ENCODE measurements at places on chromosomes 7 and 10. TPM values are rescaled to one million over a fixed set of nuclear protein-coding genes. Genes with fewer than 3 reads are reported as not detected.

DNA sequence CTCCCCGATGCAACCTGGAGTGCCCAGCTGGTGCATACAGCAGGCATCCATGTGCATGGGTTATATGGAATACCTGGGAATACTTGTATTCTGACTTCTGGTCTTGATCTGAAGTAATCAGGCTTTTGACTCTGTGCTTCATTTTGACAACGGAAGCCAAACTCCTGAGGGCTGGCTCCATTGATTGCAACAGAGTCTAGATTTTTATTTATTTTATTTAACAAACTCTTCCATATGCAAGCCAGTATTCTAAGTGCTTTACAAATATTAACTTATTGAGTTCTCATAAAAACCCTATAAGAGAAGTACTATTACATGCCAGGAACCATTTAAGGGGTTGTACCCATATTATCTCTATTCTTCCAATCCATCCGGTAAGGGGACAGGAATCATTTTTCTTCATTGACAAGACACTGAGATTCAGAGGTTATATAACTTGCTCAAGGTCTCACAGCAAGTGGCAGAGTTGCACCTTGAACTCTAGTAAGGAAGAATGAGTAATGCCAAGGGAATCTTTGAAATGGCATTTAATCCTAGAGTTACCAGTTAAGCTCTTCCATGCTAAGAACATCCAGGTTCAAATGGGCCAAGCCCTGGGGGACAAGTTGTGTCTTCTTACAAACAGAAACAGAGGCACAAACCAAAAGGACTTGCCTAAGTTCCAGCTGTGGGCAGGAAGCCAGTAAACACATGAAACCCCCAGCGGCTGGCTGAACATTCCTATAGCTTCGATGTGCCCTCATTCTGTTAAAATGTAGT lies 241.0 kb downstream of the WDR11 start:
- no peak for DNase-seq
- no peak overlapping the region for H3K27ac ChIP-seq
- no peaks in the 10 kb centered on the region for H3K36me3 ChIP-seq
- no peak overlapping the region for H3K4me3 ChIP-seq
- no peaks in the 10 kb centered on the region for H3K27me3 ChIP-seq

DNA sequence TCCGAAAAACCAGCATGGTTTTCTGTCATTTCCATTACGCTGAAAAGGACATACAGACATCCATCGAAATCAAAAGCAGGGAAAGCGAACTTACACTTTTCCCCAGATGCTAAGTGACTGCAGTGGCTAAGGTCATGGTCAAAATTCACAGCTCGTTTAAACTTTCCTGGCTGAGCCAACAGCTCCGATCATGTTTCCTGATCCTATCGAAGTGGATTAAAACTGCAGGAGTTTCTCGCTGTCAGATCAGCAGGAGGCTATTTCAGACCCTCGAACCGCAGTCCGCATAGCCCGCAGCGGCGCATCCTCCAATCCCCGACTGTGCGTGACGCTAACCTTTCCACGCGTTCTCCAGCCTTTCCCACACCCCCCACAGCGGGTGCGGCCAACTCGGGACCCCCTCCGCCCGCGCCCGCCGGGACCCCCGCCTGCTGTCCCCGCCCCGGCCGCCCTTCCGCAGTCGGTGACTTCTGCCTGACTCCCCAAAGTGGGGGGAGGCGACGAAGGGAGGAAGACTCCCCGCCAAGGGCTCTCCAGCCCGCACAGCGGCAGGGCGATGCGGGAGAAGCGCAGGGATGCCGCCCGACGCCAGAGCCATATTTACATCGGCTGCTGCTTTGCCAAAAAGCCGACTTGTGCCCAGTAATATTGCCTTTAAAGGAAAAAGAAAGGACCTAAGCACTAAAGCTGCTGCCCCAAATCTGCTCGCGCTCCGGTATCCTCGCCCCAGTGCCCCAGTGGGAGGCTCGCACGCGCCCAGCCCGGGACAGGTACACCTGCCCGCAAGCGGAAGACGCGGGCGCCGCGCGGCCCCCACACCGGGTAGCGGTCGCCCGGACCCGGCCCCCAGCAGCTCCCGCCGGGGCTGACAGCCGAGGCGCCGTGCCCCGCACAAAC lies 1.2 kb downstream of the PIP4K2A start:
- no peaks in the 10 kb centered on the region for H3K36me3 ChIP-seq
- H3K27ac ChIP-seq: no peak overlapping the region
- no peaks in the 10 kb centered on the region for H3K27me3 ChIP-seq
- peaks cover 50% of the 10 kb centered on the region for H3K4me1 ChIP-seq
- H3K4me3 ChIP-seq: peak overlapping the region; percentile 92

DNA sequence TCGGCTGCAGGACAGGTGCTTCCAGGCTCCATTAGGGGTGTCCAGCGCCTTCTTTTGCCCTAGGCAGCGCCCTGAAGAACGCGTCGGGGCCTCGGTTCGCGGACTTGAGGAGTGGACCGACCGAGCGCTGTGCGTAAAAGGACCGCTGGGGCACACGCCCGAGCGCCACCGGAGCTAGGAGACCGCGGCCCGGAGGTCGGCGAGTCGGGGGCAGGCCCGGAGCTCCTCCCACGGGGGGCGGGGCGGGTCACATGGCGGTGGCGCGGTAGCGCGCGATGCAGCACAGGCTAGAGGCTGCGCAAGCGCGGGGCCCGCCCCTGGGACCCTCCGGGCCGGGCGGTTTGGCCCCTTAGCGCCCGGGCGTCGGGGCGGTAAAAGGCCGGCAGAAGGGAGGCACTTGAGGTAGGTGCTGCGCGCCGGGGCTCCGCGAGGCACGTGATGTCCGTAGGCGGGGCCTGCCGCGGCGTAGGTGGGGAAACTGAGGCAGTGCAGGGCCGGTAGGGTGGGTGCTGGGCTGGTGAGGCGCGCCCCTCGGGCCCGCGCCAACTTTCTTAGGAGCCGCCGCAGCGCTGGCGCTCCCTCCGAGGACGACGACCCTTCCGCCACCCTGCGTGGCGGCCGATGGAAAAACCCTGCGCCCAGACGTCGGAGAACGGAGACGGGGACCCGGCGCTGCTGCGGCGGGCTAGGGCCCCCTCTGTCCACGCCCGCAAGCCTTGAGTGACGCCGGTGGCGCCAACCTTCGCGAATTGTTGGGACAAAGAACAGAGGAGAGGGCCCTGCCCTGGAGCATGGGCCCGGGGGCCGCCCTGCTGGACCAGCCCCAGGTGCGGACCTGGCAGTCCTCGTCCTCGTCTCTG lies at the start of gene PRXL2A:
Gene PRXL2A (plus strand): TSS at position 310 of the 860 bp plus-strand sequence. CDS start 11,917 bp downstream, outside the sequence.
- H3K36me3 ChIP-seq: no peaks in the 10 kb centered on the region
- peak within 1 kb of the TSS; percentile 77 for H3K4me3 ChIP-seq
- peak; percentile 83 for DNase-seq
- no peaks in the 10 kb centered on the region for H3K27me3 ChIP-seq

DNA sequence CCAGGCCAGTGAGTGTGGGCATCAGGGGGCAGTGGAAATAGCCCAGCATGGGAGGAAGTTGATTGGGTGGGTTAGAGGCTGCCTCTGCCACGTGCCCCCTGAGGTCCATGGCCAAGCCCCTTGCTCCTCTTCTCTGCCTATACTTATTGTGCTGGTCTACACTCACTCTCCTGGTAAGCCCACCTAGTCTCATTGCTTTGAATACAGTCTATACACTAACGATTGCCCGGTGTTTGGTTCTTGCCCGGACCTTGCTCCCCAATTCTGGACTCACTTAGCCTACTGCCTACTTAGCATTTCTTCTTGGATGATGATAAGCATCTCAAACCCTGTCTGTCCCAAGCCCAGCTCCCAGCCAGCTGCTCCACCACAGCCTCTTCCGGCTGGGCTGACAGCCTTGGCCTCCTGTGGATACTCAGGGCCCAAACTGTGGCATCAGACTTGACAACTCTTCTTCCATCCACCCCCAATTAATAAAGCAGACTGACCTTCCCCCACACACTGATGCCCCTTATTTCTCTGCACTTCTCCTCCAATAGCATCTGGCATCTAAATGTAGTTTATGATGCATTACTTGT lies 10.1 kb downstream of the LRRC18 start:
- peaks cover 87% of the 10 kb centered on the region for H3K36me3 ChIP-seq
- no peaks in the 10 kb centered on the region for H3K27me3 ChIP-seq
- no peak for DNase-seq
- no peaks in the 10 kb centered on the region for H3K4me1 ChIP-seq

GRCh38 chr7:121456785-121457359 lies 60.8 kb upstream of the FAM3C start:
- no peak for DNase-seq
- H3K4me1 ChIP-seq: peaks cover under 1% of the 10 kb centered on the region
- no peak overlapping the region for H3K27ac ChIP-seq
- no peaks in the 10 kb centered on the region for H3K27me3 ChIP-seq
- H3K36me3 ChIP-seq: no peaks in the 10 kb centered on the region
- H3K4me3 ChIP-seq: no peak overlapping the region

- DNase-seq: no peak
Measured at GRCh38 chr10:124211921-124212320, 118.5 kb upstream of the CHST15 start.

GRCh38 chr10:130761788-130762301 lies 549.7 kb downstream of the TCERG1L start:
- no peaks in the 10 kb centered on the region for H3K27me3 ChIP-seq
- H3K36me3 ChIP-seq: no peaks in the 10 kb centered on the region
- H3K4me3 ChIP-seq: no peak overlapping the region
- DNase-seq: no peak
- no peak overlapping the region for H3K27ac ChIP-seq

DNA sequence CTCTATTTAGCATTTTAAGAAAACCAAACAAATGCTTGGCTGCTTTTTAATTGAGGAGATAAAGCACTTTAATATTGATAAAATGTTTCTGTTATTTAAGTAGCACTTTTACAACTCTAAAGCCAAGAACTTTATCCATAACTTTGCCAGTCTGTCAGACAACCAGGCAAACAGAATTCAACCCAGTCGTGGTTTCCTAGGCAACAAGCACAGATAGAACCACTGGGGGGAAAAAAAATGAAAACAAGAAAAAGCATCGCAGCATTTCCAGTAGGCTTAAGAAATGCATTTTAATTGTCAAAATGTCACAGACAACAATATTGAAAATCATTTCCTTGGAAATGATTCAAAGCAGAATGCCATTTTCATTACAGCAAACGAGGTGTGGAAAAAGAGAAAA lies 323.4 kb downstream of the PARD3 start:
- no peak overlapping the region for H3K4me3 ChIP-seq
- H3K27me3 ChIP-seq: no peaks in the 10 kb centered on the region
- DNase-seq: no peak
- H3K36me3 ChIP-seq: no peaks in the 10 kb centered on the region
- H3K27ac ChIP-seq: no peak overlapping the region

- H3K4me1 ChIP-seq: no peaks in the 10 kb centered on the region
- no peak overlapping the region for H3K27ac ChIP-seq
- H3K36me3 ChIP-seq: no peaks in the 10 kb centered on the region
- no peak overlapping the region for H3K4me3 ChIP-seq
- no peaks in the 10 kb centered on the region for H3K27me3 ChIP-seq
Measured at GRCh38 chr7:23333671-23334246, 34.6 kb downstream of the MALSU1 start.

GRCh38 chr10:116826803-116827202 lies 22.5 kb upstream of the ENO4 start:
- no peaks in the 10 kb centered on the region for H3K27me3 ChIP-seq
- no peaks in the 10 kb centered on the region for H3K4me1 ChIP-seq
- H3K27ac ChIP-seq: no peak overlapping the region
- DNase-seq: no peak
- no peak overlapping the region for H3K4me3 ChIP-seq
- no peaks in the 10 kb centered on the region for H3K36me3 ChIP-seq

- H3K27ac ChIP-seq: no peak overlapping the region
- H3K36me3 ChIP-seq: no peaks in the 10 kb centered on the region
- no peak overlapping the region for H3K4me3 ChIP-seq
- H3K4me1 ChIP-seq: no peaks in the 10 kb centered on the region
- DNase-seq: no peak
Measured at GRCh38 chr7:49432254-49432653, 341.2 kb upstream of the VWC2 start.

DNA sequence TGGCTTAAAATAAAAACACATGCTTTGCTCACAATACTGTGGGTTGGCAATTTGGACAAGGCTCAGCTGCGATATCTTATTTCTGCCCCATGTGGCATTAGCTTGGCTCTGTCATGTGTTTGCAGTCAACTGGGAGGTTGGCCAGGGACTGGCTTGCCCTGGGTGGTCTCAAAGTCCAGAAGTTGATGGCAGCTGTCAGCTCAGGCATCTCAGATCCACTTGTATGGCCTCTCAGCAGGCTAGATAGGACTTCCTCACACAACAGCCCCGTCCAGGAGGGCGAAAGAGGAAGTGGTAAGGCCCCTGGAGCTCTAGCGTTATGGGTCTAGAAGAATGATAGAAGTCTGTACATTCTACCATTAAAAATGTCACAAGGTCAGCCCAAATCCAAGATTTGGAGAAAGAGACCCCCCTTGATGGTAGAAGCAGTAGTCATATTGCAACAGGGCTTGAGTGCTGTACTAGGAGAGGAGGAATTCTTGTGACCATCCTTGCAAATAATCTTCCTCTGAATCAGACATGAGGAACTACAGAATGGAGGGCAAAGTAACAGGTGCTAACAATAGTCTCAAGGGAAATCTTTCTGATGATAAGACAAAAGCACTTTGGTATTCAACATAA lies 166.2 kb downstream of the FAM107B start:
- DNase-seq: peak; percentile 90
- H3K4me3 ChIP-seq: no peak overlapping the region
- H3K36me3 ChIP-seq: no peaks in the 10 kb centered on the region
- H3K27ac ChIP-seq: peak overlapping the region; percentile 60

GRCh38 chr7:18693406-18693805 lies 197.9 kb downstream of the HDAC9 start:
- H3K4me1 ChIP-seq: no peaks in the 10 kb centered on the region
- H3K36me3 ChIP-seq: no peaks in the 10 kb centered on the region
- H3K27me3 ChIP-seq: no peaks in the 10 kb centered on the region
- DNase-seq: no peak
- H3K4me3 ChIP-seq: no peak overlapping the region

DNA sequence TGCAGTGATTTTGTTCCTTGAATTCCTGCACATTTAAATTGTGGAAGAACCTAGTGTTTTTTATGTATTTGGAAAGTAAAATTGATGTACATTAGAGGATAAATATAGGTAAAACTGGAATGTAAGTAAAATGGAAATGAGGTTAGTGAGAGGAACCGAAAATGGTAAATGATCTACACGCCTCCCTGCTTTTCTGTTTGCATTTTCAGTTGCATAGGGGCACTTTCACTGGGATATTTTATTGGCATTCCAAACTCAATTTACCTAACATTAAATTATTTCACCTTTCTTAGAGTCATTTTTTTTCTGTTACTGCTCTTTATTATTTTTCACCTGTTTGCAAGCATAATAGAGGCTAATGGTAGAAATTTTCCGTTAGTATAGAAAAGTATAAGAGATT lies 8.0 kb downstream of the CDK13 start:
- no peak overlapping the region for H3K27ac ChIP-seq
- no peak for DNase-seq
- no peaks in the 10 kb centered on the region for H3K27me3 ChIP-seq
- H3K36me3 ChIP-seq: peaks cover 9% of the 10 kb centered on the region
- peak overlapping the region; percentile 9 for H3K4me3 ChIP-seq

GRCh38 chr10:102298899-102299298 lies 53.6 kb downstream of the GBF1 start:
- no peak overlapping the region for H3K27ac ChIP-seq
- H3K36me3 ChIP-seq: peaks cover 2% of the 10 kb centered on the region
- H3K27me3 ChIP-seq: no peaks in the 10 kb centered on the region
- H3K4me1 ChIP-seq: no peaks in the 10 kb centered on the region

The BUB3 gene
- 112 TPM for total RNA-seq

The ABCC2 gene
- 7.0 TPM for total RNA-seq

The MYPN gene
- not detected for total RNA-seq

The PHKG1 gene
- total RNA-seq: 4.0 TPM

The IFIT1B gene
- total RNA-seq: not detected

The PILRB gene
- total RNA-seq: 174 TPM

The NAT16 gene
- not detected for total RNA-seq

The PRRT4 gene
- not detected for total RNA-seq

The FXYD4 gene
- not detected for total RNA-seq
